ENCODE measurements at places on chromosomes 6 and 20.

GRCh38 chr6:20678831-20679352, 144.6 kb downstream of the CDKAL1 start:
- no peak for DNase-seq

- no peak for DNase-seq
Observed at GRCh38 chr6:77131426-77131825, 331.9 kb downstream of the HTR1B start.

GRCh38 chr20:14337400-14338171, at the start of gene FLRT3:
TSS of gene FLRT3 (minus strand) at chr20:14337612. CDS start at chr20:14327506, 10,106 bp downstream.
- peak; percentile 20 for DNase-seq

GRCh38 chr6:41367700-41368099, 32.3 kb downstream of the NCR2 start:
- DNase-seq = peak; percentile 38

DNA sequence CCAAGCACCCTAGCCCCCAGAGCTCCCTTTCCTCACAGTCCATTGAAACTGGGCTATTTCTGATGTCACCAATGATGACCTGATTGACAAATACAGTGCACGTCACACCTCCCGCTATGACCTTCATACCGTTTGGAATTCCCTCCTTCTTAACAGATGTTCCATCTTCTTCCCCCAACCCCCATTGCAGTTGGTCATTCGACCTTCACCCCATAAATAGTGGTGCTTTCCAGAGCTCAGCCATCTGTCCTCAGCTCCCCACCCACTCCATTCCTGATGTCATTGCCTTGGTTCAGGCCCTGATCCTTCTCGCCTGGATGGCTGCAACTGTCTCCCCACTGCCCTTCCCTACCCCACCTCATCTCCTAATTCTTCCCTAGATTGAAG, 198.5 kb downstream of the SOD2 start:
- no peak for DNase-seq

GRCh38 chr6:41224800-41225199, 3.3 kb upstream of the TREML4 start:
- DNase-seq = no peak

All from activated naive CD4-positive, alpha-beta T cell treated with anti-CD3 and anti-CD28 coated beads, Interleukin-2, amount 10 ng/mL, durations not matched to agents 7 days and 5 days (primary cell).